ENCODE measurements at places on chromosomes 3 and 15.

- no peak for DNase-seq
Measured at GRCh38 chr15:87219650-87220615, 1036.6 kb downstream of the NTRK3 start.

DNA sequence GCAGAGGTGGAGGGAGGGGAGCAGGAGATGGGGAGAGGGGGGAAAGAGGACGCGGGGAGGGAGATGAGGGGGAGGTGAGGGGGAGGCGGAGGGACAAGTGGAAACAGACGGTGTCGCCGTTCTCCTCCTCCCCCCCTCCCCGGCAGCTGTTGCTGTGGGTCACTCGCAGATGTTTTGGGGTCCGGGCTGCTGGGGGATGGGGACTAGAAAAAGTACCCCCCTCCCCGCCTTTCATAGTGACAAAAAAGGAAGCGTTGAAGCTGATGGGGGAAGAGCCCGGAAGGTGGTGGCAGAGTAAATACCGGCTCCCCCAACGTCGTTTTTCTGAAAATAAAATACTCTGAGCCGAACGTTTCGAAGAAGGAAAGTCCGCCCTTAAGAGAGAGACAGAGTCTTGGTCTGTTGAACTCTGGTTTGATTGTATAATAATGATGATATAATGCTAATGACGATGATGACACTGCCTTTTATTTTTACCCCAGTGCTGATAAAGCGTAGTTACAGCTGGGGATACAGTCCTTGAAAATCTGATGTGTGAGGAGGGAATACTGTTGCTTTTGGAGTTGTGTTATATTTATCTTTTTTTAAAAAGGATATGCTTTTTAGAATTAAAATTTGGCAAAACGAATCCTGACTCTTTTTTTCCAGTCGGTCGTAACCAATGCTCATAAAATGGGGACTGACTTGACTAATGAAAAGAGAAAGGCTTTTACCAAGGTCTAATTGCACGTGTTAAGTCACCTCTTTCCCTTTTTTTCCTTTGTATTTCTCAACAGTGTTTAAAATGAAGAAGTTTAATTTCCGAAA is 993 bp downstream of the STXBP5L start:
- no peak for DNase-seq

DNA sequence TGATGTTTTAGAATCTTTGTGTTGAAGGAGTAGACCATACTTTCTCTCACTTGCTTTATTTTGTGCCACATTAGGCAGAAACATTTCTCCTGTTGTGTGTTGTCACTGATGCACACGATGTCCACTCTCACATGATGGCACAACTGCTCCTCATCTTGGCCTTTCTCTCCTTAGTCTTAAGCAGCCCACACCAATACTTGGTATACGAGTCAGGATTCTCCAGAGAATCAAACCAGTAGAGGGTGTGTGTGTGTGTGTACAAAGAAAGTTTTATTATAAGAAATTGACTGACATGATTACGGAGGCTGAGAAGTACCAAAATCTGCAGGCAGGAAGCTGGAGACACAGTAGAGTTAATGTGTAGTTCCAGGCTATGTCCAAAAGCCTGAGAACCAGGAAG is 187.1 kb downstream of the ALCAM start:
- DNase-seq = no peak

DNA sequence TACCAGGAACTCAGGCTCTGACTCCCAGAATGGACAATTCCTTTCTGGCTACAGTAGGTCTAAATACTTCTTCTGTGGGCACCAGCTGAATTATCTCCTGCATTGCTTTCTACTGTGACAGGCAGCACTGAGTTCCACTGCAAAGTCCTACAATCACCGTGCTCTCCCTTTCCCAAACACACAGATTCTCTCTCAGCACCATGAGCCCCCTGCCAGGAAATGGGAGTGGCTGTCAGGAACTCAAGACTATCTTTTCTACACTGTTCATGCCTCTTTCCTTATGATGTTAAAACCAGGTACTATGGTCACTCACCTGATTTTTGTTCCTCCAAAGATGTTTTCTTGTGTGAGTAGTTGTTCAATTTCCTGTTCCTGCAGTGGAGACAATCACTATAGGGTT is 383.4 kb downstream of the EPHA6 start:
- no peak for DNase-seq

GRCh38 chr15:69555080-69555479 is 102.5 kb downstream of the RPLP1 start:
- DNase-seq = no peak

GRCh38 chr3:107841831-107842230 is 249.0 kb downstream of the CD47 start:
- DNase-seq = no peak

- peak; percentile 46 for DNase-seq
Measured at GRCh38 chr15:66496951-66497501, 536 bp downstream of the SNAPC5 start.

DNA sequence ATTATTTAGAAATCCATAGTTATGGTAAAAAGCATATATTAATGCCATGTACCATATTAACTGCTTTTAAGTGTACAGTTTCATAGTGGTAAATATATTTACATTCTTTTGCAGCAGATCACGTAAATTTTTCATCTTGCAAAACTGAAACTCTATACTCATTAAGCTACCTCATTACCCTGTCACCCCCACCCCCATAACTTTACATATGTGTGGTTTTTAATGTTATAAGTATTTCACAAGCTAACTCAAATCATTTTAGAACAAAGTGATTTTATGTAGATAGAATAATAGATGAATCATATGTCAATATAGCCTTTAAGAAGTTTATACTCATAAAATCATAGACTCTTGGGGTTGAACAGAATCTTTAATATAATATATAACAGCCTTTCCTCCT is 7.1 kb upstream of the TP63 start:
- no peak for DNase-seq

DNA sequence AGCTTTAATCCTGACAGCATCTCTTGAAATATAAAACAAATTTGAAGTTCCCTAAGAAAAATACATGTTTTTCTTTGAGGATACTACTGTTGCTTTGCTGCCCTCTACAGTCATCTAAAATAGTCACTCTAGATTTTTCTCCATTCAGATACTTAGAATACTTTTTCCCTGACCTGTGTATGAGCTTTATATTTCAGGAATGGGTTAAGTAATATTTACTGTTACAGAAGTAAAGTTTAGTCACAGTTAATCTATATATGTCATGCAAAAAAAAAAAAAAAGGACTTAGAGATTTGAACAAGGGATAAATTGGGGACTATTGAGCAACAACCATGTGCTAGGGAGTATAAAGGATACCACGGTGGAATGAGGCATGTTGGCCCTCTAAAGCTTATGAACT is 8.8 kb downstream of the NECTIN3 start:
- DNase-seq = no peak

Measured in common myeloid progenitor, CD34-positive (primary cell).